ENCODE measurements at places on chromosomes 3 and 15.

GRCh38 chr3:123700791-123701722 lies 116.2 kb upstream of the HACD2 start:
- no peak for DNase-seq

DNA sequence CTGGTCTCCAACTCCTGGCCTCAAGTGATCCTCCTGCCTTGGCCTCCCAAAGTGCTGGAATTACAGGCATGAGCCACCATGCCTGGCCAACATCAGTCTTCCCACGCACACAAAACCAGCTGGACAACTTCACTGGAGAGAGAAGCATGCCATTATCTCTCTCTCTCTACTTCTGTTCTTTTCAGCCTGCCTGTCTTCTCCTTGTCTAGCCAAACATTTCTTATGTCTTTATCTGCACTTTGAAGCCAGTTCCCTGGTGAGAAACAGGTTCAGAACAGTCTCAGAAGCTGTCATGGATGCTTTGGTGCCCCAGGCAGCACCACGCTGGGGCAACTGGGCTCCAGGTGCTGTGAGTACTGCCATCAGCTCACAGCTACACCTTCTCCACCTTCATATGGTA lies 79.8 kb downstream of the PRICKLE2 start:
- DNase-seq, result no peak

DNA sequence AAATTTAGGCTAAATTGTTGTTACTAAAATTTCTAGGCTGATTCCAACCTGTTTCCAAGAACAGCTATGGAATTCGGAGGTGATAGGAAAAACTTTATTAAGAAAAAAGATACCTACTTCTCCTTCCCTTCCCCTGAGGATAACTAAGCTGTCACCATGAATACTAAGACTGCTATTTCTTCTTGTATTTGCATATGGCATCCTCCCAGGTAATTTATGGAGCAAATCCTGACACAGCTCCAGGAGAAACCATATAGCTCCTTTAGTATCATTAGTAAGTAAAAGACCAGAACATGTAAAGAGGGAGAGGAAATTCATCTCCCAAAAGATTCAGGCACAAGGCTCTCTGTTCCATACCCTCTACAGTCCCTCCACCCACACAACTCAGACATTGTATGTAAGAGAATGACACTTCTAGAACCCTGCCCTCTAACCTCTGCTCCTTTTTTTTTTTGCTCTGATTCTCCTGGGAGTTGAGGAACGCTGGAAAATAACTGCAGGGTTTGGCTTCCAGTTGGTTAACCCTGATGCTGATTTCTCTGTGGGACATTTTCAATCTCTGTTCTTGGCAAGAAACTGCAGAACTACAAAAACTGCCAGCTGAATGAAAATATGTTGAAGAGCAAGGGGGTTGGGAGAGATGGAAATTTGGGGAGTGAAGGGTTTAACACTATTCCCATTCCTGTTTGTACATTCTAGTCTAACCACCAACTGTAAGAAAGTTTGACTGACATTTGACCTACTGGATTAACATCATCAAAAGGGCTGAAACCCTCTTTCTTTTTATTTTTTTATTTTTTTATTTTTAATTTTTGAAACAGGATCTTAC lies 14.2 kb upstream of the MAGI1 start:
- DNase-seq, result no peak

DNA sequence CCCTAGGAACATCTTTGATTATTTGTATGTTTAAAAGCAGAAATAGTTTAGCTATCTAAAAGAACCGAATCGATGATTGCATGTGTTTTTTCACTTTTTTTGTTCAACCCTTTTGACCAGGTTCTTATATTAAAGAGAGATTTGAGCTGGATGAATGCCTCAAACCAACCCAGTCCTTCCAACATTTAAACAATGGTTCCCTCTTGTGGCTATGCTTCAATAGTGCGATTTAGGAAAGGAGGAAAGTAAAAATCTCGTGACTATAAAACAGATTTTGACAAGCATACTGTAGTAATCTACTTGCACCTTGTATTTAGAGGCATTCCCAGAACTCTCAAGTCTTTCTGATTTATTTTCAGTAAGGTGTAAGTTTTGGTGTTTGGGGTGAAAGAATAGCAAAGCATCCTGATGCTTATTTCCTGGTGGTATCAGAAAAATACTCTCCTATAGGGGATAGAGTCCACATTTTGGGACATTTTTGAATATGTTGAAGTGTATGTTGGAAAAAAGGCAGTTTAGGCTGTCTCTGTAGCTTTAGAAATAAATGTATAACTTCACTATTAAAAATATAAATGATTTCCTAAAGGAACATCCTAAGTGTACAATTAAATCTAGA lies 159.6 kb upstream of the KCNH8 start:
- peak; percentile 35 for DNase-seq

DNA sequence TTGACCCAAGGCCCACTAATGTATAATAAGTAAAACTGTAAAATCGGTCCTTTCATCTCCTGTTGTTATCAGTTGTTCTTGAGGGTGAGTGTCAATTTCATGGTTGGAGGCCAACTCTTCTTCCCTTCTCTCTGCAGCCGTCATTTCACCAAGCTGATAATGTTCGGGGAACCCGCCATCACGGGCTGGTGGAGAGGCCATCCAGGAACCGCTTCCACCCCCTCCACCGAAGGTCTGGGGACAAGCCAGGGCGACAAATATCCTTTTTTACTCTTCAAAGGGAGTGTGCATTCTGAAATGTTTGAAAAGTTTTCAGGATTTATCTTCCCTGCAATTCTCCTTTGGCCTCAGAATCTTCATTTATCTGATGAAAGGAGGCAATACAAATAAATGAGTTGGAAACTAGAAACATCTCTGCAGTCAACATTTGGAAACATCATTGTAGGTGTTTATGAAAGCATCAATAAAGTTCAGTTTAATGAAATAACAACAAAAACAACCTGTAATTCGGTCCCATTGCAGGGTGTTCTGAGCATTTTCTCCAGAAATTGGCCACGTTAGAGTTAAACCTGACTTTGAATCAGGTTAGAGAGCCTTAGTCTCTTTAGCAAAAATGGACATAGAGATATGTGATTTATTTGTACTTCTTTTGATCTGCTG lies 63.9 kb downstream of the CRTC3 start:
- DNase-seq, result no peak

DNA sequence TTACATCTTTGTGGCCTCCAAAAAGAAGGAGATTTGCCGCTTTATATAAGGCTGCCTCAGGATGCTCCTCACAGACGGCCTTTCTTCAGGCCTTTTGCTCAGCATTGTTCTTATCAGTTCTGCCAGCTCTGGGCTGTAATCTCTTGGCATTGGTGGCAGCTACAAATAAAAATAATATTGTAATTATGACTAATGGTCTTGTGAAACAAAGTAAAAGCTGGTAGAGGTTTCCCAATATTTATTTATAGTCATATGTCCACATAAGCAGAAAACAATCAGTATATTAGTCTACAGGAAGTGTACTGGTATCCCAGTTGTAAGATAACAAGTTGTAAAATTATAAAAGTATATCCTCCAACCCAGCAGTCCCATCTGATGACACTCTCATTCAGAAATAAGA lies 7.3 kb downstream of the NEK4 start:
- no peak for DNase-seq

GRCh38 chr15:24944954-24945353 lies 9.8 kb upstream of the SNRPN start:
- no peak for DNase-seq

DNA sequence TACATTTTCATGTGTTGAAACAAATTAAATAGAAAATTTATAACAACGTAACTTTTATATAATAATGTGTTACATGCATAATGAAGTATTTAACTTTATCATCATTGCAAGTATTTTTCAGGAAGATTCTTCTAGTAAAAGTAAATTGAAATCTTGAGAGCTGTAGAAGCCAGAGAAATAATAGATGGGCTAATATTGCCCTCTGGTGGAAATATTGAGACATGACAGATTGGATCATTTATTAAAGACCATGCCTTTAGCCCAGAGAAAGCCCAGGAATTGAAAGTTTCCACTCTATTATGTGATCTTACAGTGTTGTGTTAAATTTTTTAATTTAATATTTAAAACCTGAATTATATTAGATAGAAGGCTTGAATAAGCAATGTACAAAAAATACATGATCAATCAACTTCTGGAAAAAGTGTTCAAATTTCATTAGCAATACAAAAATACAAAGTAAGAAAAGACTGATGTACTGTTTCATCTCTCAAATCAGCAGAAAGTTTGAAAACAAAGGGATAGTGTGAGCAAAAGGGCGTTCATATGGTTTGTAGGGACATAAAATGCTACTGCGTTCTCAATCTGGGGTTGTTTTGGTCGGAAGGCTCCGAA lies 52.7 kb upstream of the SPTSSB start:
- peak; percentile 32 for DNase-seq

DNA sequence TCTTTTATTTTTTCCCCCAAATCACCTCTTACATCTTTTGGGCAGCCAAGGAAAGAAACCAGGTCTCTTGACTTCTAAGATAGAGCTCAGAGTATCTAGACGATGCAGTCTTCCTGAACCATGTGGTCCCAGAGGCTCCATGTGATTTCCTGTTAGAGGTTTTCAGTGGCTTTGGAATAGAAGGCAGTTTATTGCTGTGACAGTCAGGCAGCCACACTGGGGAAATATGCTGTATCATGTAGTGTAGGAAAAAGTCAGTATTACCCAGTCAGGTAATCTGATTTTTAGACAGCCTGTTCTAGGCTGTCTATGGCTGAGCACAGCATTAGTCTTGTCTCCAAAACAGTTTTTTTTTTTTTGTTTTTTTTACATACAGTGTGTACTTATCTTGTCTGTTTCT lies 294.3 kb downstream of the THSD4 start:
- DNase-seq, result no peak

DNA sequence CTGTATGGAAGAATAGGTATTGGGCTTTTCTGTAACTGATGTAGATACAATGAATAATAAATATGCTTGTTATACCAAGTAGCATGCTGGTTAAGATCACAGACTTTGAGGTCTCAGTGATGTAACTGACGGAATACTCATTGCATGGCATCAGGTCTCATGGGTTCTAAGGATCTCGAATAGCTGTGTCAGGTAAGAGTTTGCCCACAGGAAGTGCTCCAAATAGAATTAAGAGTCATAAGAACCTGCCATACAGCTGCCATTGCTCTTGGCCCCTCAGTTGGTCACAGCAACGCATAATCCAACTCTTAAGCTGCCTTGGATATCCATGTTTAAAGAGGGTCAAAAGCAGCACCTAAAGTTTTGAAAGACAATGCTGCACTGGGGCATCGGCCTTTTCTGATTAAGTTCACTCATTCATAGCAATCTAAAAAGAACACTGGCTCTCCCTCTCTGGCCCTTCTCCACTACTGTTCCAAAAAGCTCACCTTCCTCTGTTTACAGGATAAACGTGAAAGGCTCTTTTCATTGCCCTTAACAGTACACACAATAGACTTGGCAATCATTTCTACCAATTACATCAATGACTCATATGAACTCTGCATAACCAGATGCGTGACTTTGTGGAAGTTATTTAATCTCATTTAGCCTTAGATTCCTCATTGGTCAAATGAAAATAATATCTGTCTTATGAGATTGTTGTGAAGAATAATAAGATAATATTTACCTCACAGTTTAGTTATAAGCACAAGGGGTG lies 74.6 kb downstream of the ZBTB20 start:
- DNase-seq, result no peak

GRCh38 chr3:194908972-194909371 lies 223.3 kb downstream of the FAM43A start:
- no peak for DNase-seq

DNA sequence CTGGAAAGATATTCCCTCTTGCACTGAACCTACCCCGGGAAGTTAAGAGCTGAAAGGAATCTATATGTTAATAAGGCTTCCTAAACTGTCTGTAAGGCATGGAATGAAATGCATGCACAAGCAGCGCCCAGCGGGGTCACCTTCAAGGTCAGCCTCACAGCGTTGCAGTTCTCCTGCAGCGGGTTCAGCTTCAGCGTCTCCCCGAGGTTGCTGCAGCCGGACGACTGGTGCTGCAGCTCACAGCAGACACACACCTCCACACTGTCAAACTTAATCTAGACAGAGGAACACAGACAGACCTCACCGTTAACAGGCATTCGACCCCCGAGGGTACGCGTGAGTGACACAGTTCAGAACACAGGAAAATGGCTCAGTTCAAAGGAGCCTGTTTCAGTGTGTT lies 73.3 kb downstream of the NSMCE3 start:
- DNase-seq, result no peak

- no peak for DNase-seq
These were observed 312.0 kb upstream of the RASGRP1 start for GRCh38 chr15:38876621-38877020.

DNA sequence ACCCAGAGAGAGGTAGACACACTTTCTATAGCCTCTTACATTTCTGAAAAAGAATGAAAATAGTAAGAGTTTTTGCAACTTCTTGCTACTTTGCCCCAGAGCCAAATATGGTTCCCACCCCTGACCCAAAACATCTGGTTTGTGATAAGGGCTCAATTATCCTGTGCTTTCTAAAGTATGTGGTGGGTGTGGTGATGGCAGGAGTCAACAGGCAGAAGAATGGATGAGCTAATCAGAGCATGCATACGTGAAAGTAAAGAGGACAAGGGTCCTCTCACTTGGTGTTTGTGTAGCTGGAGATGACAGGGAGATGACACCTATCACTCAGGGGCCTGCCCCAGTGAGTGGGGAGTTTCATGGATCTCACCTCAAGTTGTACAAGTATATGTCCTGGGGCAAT lies 19.1 kb downstream of the KBTBD8 start:
- no peak for DNase-seq

DNA sequence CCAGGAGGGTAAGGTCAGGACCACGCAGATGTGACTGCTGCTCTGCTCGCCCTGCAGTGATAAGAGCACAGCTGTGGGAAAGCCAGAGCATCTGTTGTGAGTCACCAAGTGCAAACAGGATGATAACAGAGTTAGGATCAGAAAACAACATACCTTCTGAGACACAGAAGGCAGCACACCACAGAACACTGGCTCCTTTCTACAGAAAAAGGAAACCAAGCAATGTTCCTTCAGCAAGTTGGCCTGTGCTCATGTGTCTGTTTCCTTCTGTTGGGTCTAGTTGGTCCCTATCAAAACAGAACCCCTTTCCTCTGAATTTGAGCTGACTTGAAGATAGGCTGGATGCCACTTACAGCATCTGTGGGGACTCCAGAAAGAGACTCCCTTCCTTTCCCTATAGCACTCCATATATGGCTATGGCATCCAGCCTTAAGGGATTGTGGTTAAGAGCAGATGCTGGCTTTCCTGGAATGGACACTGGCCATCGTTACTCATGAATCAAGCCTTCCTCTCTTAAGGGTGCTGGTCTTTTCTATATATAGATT lies 440.7 kb upstream of the THBS1 start:
- DNase-seq, result peak; percentile 30

DNA sequence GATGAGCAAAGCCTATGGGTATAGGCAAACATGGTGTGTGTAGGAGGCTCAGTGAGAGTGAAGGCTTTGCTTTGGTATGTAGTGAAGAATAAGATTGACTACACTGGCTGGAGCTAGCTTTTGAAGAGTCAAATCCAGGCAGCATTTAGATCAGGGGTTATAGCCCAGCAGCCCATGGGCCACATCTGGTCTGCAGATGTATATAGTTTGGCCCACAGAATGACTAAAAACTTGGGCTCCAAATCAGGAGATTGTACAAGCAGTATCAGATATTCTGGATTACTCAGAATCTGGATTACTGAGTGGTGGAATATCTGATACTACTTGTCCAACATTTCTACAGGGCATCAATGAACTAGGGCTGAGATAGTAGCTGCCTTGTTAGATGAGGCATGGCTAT lies 92.9 kb upstream of the FGF7 start:
- no peak for DNase-seq

GRCh38 chr3:54668236-54668635 lies 259.6 kb downstream of the LRTM1 start:
- DNase-seq, result no peak
